ENCODE measurements at places on chromosomes 3 and 15.

DNA sequence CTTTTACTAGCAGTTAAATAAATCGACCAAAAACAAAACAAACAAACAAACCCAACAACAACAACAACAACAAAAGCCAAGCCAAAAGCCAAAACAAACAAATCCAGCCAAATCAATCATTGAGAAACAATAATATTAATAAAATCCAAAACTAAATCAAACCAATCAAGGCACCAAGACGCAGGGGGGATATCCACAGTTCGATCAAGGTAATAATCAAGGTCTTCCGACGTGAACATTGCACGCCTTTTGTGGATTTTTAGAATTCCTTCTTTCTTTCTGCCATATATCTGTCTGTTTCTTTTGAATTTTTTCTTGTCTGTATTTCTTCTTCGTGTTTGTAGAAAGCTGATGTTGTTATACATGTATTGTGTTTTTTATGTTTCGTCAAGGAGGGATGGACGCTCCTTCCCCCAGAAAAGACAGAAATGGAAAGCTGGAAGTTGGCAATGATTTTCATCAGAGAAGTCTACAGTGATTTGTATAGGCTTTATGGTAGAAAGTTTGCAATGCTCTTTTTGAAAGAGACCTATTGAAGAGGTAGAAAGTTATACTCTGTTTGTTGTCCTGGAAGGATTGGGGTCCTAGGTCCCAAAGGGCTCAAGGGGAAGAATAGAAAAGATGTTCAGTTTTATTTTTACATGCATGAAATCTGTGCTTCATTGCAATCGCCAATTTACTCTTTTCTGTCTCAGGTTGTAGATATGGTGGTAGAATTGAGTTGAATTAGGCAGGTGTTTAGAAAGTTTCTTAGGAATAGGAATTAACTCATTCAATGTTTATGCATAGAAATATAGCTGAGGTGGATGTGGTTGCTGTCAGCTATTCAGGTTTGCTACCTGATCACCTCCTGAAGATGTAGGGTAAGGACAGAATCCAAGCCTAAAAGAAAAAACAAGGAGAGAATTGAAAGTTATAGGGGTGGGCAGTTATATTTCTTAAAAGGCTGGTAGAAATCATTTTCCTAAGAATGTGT is 1.2 kb downstream of the ARPP21 start:
- DNase-seq: no peak

DNA sequence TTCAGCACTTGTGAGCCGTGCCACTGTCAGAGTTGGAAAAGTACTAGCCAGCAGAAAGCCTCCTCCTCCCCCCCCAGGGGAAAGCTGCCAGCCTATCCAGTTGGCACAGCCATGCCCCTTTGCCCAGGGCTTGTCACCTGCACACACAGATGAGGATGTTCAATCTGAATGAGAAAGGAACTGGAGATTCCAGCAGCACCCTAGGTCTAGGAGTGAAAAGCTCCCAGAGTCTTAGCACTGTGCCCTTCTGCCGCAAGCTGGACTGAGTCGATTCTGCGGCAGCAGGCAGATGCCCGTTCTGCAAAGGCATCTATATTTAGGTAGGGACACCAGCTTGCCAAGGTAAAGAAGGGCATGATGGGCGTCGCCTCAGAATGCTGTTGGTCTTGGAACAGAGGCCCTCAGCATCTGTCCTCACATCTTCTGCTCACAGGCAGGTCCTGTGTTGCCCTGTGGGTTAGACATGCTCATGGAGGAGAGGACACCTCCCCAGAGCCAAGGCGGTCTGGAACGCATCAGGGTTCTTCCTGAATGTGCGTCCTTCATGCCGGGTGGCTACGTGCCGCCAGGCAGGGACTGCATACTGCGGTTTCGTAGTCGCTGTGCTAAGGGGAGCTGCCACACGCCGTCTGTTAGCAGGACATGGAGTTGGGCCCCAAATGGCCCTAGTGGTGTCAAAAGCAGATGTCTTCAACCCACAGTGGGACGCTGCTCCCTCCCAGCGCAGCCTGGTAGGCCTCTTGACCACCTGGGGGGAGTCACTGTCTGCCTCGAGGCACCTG is 109.5 kb downstream of the VGLL4 start:
- DNase-seq: no peak

DNA sequence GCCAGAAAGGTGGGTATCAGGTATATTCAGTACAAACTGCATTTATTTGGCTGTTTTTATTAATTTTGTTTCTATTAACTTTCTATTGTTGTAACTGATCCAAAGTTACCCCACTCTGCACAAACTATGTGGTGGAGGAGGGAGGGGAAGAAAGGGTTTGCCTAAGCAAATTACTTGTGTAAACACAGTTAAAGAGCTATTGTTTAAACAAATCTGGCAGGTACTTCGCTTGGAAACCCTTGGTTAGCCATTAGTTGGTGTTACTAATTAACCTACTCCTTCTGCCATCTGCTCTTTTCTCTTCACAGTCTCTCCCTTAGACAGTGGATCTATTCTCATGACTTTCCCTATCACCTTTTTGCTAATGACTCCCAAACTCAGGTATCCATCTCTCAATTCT is 328.4 kb upstream of the NECTIN3 start:
- DNase-seq: no peak

DNA sequence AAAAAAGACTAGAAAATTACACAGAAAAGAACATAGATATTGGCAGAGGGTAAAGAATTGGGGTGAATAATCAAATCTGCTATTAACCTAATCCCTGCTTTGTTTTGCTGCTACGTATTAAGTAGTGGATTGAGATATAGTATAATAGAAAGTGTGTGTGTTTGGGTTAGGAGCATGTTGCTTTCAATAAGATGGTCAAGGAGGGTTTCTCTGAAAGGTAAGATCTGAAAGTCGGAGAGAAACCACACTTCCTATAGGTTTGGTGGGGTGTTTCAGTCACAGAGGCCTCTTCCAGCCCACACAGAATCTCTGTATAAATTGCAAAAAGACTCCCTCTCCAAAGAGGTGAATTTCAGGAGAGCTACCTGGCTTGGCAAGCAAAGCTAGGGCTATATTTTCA is 345.7 kb upstream of the SATB1 start:
- no peak for DNase-seq

DNA sequence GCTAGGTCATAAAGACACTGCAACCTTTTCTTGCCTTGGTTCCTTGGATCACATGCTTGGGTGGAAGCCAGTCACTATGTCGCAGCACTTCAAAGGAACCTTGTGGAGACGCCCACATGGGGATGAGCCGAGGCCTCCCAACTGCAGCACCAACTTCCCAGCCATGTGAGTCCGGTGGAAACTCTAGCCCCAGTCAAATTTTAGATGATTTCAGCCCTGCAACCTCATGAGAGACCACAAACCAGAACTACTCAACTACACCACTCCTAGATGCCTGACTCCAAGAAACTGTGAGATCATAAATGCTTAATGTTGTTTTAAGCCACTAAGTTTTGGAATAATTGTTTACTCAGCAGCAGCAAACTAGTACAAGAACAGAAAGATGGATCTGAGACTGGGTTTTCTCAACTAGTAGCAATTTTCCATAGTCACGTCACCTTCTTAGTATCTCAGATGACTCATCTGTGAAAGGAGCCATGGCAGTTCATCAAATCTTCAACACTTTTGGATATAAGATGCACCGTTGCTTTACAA is 86.5 kb downstream of the MB21D2 start:
- no peak for DNase-seq

DNA sequence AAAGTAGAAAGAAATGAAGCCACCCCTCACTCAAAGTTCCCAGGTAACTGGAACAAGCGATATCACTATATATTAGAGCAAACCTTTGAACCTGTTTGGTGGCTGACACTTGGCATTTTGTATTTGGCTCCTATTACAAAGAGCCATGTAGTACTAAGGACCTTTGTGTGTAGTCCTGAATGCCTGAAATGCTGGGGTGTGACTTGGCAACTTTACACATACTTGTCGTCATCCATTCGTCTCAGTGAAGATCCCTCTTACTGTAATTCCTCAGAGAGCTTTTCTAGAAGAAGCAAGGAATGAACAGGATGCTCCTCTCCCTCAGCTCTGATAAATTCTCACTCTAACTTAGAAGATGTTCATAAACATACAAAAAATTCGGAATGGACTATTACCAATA is 216.1 kb upstream of the CDIN1 start:
- DNase-seq: no peak

- peak; percentile 79 for DNase-seq
Measured at GRCh38 chr3:159763602-159764489, 224.8 kb upstream of the IL12A start.
